ENCODE measurements at places on chromosomes 12 and 14. TPM values are rescaled to one million over a fixed set of nuclear protein-coding genes. Genes with fewer than 3 reads are reported as not detected.

The FGD6 gene
- total RNA-seq = 15.0 TPM

The RHEBL1 gene
- 2.2 TPM for total RNA-seq

The ANO2 gene
- total RNA-seq = 12.7 TPM

The CNTN1 gene
- total RNA-seq = 0.79 TPM

The ZNF140 gene
- total RNA-seq = 38.0 TPM

The TMEM121 gene
- total RNA-seq = 8.4 TPM

The SLC38A6 gene
- 19.9 TPM for total RNA-seq

The KLHL33 gene
- total RNA-seq = 0.04 TPM

The RERGL gene
- not detected for total RNA-seq

DNA sequence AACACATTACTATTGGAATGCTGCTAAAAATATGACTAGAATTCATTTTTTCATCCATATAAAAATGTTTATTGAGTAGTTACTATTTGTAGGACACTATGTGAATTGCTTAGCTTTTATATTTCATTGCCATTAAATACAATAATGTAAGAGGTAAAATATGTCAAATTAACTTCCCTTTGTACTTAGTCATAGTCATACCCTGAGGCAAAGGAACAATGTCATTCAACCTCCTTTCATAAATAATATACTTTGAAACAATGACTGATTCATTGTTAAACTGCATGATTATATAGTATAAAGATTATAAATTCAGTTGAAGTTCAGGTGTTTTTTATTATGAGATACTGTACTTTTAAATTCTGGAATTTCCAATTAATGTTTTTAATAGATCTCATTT, 105.2 kb downstream of the GARIN6 start:
- no peak for DNase-seq

GRCh38 chr14:85533023-85533860, 3.3 kb downstream of the FLRT2 start:
- peak; percentile 68 for DNase-seq

DNA sequence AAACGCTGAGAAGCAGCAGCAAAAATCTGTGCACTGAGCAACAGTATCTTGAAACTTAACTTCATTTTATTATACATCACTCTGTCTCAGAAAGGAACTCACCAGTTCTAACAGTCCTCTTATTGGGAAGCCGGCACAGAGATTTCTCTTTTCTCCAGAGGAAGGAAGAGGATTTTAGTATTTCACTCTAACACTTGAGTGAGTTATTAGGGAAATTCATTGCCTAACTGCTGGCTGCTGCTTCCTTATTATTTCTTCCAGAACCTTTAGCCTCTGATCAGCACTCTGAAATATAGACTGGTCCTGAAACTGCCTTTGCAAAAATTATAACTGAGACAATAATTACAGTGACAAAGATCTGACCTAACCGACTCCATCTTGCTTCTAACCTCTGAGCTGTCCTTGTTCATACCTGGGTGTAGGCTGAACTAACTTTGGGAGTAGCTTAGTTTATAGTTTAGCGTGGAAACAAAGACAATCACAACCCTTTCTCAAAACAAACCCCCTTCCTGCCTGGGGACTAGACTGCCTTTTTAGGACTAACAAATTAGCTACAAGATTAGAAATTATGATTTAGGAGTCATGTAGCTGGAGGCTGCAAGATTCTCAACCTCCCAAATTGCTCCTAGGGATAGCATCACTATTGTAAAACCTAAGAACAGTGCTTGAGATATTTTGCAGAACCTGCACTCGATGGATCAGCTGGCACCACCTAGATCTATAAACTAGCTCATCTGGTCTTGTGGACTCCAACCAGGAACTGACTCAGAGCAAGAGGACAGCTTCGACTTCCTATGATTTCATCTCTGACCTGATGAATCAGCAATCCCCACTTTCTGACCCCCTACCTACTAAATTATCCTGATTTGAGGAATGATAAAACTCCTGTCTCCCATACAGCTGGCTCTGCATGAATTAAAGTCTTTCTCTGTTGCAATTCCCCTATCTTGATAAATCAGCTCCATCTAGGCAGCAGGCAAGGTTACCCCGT, 117.5 kb downstream of the DYRK2 start:
- DNase-seq = no peak

- DNase-seq = no peak
Observed at GRCh38 chr12:7583471-7583870, 79.9 kb upstream of the CD163 start.

- no peak for DNase-seq
Observed at GRCh38 chr12:111685322-111685810, 390 bp downstream of the BRAP start.

DNA sequence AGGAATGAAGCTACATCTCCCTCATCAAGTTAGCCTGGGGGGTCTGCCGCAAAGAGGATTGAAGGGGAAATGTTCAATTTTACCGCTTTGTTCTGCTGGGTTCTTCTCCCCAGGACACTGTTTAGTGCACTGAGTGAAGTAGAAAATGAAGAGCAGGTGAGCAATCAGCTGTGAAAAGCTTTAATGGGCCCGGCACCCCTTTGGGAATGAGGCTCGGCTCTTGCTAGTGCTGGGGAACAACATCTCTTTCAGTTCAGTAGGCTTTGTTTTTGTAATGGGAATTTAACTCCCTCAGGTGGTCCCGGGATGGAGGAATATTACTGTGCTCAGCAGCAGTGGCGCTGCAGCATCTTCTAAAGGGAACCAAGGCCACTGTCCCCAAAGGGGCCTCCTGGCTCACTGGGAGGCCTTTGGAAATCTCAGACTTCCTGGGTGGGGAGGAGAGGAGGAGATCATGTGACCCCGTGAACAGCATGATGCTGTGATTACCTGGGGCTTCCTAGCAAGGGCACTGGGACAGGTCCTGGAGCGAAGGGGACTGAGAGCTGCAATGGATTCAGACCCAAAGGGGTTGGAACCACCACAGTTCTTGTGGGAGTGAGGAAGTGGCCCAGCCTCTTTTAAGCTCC, 85.2 kb upstream of the MAX start:
- DNase-seq = no peak

DNA sequence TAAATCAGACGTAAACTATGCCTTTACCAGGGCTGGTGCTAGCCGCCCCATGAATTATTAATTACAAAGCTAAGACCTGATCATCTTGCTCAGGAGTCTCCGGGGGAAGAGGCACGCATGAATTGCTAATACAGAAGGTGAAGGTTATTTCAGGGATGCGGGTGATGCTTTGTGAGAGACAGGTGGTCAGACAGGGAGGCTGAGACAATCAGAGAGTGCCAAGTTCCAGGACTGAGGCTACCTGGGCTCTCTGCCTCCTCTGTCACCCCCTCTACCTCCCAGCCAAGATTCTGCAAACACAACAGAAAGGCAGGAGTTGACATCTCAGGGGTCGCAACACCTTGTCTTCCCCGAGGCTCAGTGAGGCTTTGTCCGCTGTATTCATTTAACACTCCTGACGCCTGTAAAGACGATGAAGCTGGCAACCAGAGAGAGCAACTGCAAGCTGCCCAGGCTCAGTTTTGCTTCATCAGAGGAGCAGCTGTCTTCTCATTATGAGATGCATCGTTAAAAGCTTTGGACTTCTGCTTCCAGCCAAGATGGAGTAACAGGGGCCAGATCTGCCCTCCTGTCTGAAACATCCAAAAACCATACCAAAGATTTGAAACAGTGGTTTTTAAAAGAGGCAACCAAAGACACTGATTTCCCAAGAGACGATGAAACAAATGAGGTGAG, 46.6 kb downstream of the PRIMA1 start:
- DNase-seq = no peak

DNA sequence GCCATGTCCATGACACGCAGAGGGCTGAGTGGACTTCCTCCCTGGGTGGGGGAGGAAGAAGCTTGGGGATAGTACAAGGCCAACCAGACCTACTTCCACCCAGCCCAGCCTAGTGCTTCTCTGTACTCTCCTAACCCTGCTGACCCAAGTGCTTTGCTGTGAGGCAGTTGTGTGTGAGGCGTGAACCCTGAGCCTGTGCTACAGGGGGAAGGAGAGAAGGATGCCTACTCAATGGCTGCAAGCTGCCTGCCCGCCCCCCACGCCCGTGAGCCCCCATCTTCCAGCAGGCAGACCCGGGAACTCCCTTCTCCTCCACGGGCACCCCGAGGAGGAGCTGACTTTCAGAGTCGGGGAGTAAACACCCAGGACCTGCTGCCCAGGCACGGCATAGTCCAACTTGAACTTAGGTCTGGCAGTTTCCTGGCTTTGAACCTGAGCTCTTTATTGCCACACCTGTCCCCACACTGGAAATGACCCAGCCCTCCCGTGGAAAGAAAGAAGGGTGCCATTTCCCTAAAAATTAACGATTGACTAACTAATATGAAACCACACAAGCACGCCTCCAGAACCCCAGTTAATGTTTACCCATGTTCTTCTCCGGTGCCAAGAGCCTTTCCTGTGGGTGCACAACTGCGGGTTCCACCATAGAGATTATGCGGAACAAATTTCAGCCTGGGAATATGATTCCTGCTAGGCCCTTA, 10.8 kb downstream of the ALDH2 start:
- no peak for DNase-seq

- DNase-seq = no peak
Observed at GRCh38 chr12:121172145-121172544, 37.8 kb upstream of the P2RX4 start.

GRCh38 chr12:7058163-7058845, 2.2 kb upstream of the C1S start:
- no peak for DNase-seq

- DNase-seq = no peak
Observed at GRCh38 chr12:41980390-41980789, 164.3 kb downstream of the GXYLT1 start.

- DNase-seq = no peak
Observed at GRCh38 chr12:43758247-43758727, 303 bp downstream of the PUS7L start.

GRCh38 chr12:1972856-1973317, 31.4 kb downstream of the DCP1B start:
- DNase-seq = no peak

All from pulmonary artery endothelial cell (primary cell).